ENCODE measurements at places on chromosomes 2 and 18.

- DNase-seq, result no peak
Observed at GRCh38 chr2:57990118-57990725, 56.4 kb upstream of the VRK2 start.

DNA sequence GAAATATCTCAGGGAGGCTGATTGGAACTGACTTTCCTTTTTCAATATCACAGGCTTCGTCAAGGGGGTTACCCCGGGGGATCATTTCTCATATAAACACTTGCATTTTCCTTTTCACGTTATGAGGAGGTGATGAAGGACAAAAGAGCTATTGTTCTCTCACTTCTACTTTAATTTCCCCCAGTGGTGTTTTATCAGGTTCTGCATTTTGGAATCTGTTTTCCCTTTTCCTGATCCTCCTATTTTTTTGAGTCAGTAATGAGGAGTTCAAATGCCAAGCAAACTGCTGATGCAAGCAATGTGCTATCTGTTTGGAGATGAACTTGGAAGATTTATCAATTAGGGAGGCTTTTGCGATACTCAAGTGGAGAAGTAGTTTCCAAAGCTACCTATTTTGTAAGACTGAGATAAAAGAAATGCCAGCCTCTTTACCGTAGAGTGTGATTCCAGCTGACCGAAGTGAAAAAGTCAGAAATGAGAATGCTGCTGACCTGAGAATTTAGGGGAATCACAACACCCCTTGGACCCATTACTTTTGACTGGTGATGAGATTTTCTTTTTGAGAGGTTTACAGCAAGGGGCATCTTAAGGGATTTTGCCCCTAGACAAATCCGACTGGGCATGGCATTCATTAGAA lies 556.0 kb downstream of the RNF144A start:
- no peak for DNase-seq

DNA sequence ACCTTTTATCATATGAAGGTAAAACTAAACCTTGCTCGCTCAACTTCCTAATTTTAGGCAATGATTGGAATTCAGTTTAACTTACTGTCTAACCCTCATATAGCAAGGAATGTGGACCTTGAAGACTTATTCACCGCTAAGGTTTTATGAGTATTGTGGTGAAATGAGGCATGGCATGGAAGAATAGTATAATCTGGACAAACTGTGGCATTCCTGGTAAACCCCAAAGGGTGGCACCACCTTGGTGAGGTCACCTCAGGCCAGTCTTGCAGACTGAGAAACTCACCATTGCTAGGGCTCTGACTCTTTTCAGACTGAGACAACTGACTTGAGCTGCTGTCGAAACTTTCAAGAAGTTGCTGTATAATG lies 51.1 kb upstream of the EHBP1 start:
- no peak for DNase-seq

DNA sequence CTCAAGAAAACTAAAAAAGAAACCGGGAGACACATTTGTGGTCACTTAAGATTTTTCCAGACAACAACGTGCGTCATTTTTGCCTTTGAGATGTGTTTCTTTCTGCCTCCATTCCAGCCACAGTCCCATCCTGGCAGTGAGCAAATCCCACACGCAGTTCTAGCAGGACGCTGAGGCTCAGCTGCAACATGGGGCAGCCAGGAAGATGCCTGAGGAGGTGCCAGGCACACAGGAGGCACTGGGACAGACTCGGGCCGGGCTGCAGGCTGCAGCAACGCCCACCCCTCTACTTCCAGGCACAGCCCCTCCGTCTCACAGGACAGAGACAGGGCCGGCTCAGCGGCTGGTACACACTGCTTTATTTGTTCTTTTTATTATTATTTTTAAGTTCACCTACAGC lies 13.1 kb downstream of the KLF11 start:
- DNase-seq, result no peak

DNA sequence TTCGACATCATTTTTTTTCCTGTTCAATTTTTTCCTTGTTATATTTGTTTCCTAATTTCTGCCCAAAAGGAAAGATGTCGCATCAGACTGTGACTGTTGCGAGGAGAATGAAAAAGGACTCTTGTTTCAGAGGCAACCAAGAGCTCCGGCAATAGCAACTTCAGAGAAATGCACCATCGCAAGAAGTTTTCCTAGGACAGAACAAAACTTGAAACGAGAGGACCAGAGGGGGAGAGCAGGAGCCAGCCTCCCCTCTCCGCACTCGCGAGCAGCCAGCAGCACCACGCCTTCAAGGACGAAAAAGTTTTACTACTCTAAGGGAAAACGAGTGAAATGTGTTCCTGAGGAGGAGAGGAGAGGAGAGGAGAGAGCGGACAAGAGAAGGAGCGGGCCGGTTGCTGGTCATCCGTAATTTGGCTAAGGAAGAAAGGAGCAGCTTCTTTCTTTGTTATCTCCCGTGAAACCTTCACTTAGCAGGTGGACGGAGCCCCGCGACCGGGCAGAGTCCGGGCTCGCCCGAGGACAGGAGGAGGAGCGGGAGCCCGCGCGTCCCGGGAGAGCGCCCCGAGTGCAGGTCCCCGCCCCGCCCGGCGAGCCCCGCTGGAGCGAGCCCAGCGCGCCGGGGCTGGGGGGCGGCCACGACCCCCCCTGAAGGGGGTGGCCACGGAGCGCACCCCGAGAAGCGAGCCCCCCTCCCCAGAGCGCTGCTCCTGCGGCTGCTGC lies 744 bp downstream of the POU3F3 start:
- no peak for DNase-seq

DNA sequence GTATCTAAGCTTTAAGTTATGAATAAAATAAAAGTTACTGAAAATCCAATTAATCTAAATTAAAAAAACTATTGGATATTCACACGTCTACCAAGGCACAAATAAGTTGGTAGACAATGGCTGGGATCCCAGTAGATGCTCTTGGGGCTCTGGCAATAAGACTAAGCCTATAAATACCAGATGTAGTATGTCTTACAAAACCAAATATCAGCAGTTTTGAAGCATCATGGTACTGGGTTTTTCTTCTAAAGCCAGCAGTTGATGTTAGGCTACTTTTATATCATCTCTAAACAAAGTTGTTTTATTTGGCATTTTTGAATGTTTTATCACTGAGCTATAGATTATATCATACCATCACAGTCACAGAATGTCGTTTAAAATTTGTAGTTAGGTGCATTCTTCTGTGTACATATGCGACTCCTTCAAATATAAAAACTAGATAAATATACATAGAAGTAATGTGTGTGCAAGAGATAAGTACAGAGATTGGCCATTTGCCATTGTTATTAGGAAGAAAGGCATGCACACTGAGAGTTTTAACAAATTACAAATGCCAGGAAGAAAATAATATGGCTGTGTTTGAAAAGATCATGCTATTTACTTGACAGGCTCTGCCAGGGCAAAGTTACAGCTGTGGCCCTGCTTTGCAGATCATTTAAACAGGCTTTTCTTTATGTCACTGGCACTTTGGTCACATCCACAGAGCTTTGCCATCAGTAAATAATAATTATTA lies 21.6 kb upstream of the TMEM17 start:
- no peak for DNase-seq

- no peak for DNase-seq
Observed at GRCh38 chr2:43027097-43027873, 199.1 kb downstream of the ZFP36L2 start.

GRCh38 chr18:21163647-21164547 lies 52.3 kb upstream of the ROCK1 start:
- DNase-seq, result no peak

DNA sequence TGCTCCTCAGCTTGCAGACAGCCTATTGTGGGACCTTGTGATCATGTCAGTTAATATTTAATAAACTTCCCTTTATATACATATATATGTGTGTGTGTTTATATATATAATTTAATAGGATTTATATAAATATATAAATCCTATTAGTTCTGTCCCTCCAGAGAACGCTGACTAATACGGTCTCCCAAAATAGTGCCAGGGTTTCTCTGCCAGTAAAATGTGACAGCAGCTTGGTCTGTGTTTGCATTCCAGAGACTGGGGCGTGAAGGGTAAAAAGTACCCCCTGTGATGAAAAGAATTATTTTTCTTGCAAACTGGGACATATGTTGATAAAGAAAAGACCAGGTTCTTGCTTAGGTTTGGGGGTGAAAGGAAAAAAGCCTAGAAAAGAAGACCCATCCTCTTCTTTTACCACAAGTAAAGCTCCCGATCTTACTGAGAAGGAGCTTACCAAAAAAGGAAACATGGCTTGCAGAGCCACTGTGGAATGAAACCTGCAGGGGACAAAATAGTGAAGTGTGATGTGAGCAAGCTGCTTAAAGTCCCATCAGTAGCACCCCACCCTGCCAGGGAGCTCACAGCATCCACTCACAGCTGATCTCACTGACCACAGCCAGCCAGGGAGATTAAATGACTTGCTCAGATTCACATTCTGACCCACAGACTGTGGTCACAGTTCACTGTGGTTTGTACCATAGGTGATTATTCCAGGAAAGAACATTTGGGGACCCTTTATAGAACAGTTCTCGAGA lies 110.9 kb upstream of the RMP24 start:
- no peak for DNase-seq

- no peak for DNase-seq
Observed at GRCh38 chr2:113058998-113059960, at the start of gene IL36RN. Gene IL36RN (plus strand): TSS chr2:113059198. CDS start chr2:113059439, 241 bp downstream.

- DNase-seq, result no peak
Observed at GRCh38 chr2:33419581-33420200, 56.8 kb upstream of the RASGRP3 start.

DNA sequence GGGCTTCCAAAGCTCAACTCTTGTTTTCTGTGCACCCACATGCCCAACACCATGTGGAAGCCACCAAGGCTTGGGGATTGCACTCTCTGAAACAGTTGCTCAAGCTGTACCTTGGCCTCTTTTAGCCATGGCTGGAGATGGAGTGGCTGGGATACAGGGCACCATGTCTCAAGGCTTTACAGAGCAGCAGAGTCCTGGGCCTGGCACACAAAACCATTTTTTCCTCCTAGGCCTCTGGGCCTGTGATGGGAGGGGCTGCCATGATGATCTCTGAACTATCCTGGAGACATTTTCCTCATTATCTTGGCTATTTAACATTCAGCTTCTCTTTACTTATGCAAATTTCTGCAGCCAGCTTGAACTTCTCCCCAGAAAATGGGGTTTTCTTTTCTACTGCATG lies 179.7 kb upstream of the LRP1B start:
- no peak for DNase-seq

DNA sequence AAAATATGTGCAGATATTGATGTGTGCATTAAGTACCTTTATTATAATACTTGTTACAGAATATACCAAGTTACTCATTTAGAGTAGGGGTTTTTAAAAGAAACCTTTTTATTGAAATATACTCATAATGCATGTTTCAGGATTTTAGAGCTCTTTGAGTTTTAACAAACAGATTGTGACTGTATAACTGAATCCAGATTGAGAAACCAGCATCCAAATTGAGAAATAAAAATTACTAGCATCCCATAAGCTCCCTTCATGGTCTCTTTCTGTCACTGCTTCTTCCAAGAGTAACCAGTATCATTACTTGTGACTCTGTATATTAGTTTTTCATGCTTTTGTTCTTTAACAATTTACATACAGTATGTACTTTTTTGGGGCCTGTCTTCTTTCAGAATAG lies 156.9 kb downstream of the UBR3 start:
- no peak for DNase-seq

DNA sequence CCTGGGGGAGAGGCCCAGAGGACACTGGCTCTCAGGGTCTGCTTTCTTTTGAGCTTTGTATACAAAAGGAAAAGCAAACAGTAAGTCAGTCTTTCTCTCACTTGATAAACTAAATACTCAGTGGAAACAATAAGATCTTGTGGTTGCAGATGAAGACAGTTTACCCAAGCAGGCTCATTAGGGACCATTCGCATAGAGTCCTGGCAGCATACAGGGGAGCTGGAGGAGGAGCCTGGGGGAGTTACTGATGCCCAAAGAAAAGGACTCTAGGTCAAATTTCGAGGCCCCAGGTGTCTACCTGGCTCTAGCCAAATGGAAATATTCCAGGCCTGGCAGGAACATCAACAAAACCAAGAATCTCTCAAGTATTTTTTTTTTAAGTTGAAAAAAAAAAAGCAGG lies 225.3 kb downstream of the CNTNAP5 start:
- DNase-seq, result no peak

GRCh38 chr2:174634130-174635014 lies 36.8 kb upstream of the WIPF1 start:
- peak; percentile 4 for DNase-seq

- no peak for DNase-seq
Observed at GRCh38 chr2:236892721-236893120, 193.0 kb upstream of the COPS8 start.

GRCh38 chr18:74288730-74289129 lies 3.0 kb downstream of the CYB5A start:
- no peak for DNase-seq

DNA sequence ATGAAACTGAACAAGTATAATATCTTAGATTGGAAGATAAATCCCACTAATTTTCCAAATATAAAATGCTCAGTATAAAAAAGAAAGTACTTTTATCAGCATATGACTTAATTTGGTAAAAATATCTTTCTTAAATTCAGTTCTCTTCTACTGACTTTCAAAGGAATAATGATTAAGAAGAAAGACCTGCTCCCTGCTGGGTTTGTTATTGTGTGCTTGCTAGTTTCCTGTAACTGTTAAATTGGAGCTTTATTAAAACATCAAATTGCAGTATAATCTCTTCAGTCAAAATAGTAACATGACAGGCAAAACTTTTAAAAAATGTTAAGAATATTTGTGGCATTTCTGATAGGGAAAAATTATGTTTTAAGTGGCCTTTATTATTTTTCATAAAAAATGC lies 1317.4 kb upstream of the CDH2 start:
- DNase-seq, result no peak

DNA sequence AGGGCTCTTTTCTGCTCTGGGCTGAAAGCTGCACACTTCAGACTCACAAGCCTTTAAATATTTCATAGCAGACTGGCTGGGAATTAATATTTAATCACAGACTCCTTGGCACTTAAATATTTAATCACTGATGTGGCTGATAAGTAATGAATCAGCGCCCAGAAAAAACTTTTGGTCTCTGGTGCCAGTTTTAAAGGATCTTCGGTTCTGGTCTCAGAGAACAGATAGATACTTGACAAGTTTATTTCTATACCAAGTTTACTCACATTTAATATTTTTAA lies 201.2 kb downstream of the MYCN start:
- DNase-seq, result no peak

- no peak for DNase-seq
Observed at GRCh38 chr2:153291718-153292117, 186.8 kb downstream of the RPRM start.

DNA sequence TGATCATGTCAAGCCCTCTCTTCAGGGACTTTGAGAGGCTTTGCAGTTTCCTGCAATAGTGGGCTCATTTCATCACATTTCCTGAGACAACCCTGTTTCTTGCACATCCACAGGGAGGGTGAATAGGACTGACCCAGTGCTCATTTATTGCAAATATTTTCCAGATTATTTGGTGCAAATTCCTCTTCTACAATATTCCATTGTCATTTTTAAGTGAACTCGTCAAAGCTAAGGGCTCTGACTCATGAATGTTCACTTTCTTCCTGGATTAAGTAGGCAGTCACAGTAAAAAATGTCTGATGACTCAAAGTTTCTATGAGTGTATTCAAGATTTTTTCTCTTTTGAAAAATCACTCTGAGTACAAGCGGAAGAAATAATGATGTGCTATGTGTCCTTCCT lies 225.5 kb upstream of the GALNT5 start:
- no peak for DNase-seq
